ENCODE measurements at places on chromosomes 7 and 10.

DNA sequence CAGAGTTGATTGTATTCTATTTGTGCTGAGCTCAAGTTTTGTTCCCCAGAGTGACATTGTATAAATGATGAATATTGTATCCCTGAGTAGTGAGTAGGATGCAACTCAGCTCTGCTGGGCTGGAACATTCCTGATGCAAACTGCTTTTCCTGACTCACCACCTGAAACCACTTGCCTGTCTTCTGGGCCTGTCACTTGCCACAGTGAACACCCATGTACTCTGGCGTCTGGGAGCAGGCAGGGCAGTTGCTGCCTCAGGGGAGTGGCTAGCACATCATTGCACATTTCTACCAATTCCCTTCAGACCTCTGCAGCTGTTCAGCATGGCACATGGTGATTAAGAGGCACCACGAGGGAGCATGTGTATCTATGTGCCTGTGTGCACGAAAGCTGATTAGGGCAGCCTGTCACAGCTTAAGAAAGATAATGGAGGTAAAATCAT, 157.3 kb downstream of the SND1 start:
- no peak for DNase-seq
- H3K27me3 ChIP-seq = no peaks in the 10 kb centered on the region
- peaks cover 4% of the 10 kb centered on the region for H3K4me1 ChIP-seq
- H3K4me3 ChIP-seq = no peak overlapping the region
- no peak overlapping the region for H3K27ac ChIP-seq
- peaks cover 4% of the 10 kb centered on the region for H3K36me3 ChIP-seq

GRCh38 chr7:87151729-87152111, 533 bp upstream of the DMTF1 start:
- no peak for DNase-seq
- peaks cover 36% of the 10 kb centered on the region for H3K4me1 ChIP-seq
- H3K27ac ChIP-seq = peak overlapping the region; percentile 84
- no peaks in the 10 kb centered on the region for H3K27me3 ChIP-seq

DNA sequence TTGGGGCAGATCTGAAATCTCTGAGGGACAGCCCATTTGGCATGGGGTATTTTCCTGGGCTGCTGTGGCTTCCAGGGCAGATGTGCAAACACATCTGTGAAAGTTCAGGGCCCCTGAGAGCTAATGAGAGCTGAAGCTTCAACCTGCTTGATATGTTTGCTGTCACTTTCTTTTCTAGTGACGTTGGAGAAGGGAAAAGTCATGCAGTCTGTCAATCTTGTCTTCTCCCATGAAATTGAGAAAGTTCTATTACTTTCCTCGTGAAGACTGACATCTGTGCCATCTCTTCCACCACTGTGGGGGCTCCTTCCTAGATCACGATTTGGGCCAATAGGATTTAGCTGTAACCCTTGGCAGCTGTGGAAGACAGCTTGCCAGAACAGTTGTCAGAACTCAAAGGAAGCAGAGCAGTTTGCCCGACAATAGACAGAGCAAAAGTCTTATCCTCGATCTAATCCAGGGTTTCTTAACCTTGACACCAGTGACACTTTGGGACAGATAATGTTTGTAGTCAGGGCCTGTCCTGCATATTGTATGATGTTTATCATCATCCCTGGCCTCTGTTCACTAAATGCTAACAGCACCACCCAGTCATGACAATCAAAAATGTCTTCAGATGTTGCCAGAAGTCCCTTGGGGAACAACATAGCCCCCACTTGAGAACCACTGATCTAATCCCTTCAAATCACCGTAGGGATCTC, 586.5 kb downstream of the LRMDA start:
- no peak overlapping the region for H3K4me3 ChIP-seq
- H3K27me3 ChIP-seq = no peaks in the 10 kb centered on the region
- DNase-seq = no peak
- no peaks in the 10 kb centered on the region for H3K4me1 ChIP-seq
- no peaks in the 10 kb centered on the region for H3K36me3 ChIP-seq

DNA sequence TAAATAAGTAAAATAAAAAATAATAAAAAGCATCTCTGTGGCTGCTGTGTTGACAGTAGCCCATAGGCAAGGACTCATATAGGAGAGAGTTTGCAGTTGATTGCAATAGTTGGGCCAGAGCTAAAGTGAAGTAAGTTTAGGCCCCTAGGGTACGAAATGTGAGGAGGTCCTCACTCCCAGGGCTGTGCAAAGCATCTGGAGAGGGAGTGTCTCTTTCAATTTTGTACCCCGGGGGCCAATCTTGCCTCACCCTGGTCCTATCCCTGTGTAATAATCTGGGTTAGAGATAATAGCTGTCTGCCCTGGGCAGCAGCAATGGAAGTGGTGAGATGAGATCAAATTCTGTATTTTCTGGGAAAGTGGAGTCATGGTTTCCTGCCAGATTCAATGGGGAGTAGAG, 365.7 kb downstream of the GATA3 start:
- no peaks in the 10 kb centered on the region for H3K4me1 ChIP-seq
- no peak for DNase-seq
- H3K36me3 ChIP-seq = no peaks in the 10 kb centered on the region
- no peak overlapping the region for H3K4me3 ChIP-seq
- H3K27me3 ChIP-seq = no peaks in the 10 kb centered on the region

DNA sequence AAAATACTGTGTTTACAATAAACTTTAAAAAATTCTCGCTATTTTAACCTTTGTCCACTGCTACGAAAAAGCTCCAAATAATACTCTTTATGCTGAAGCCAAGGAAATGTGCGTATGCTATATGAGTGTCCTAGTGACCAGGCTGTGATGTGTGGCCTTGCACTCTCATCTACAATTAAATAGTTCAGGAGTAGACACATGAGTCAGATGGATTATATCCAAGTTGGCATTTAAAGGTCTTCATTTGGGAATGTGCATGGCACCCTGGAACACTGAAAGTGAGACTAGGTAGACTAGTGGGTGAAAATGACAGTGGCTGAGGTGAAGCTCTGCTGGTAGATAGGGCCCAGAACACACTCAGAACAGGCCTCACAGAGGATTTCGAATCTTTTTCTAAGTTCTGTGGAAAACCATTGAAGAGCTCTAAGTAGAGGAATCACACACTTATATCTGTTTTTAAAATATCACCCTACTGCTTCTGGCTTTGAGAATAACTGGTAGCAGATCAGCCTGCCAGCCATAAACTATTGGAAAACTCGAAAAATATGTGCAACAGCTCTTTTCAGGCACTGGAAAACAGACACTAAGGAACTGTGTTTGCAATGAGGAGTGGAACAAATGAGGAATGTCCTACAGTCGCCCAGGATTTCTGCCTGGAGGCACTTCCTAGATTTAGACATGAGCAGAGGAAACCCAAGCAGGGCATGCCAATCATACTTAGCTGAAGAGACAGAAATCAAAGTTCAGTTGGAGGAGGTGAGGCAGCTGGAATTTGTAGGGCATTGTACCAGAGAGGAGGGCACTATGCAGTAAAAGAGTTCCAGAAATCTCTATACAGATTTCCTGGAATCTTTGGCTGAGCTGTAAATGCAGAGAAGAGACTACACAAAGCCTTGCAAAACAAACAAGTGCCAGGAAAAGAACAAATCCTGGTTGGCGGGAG, 603.8 kb upstream of the LRRTM3 start:
- no peaks in the 10 kb centered on the region for H3K36me3 ChIP-seq
- no peaks in the 10 kb centered on the region for H3K27me3 ChIP-seq
- no peak for DNase-seq
- H3K27ac ChIP-seq = no peak overlapping the region
- no peaks in the 10 kb centered on the region for H3K4me1 ChIP-seq

DNA sequence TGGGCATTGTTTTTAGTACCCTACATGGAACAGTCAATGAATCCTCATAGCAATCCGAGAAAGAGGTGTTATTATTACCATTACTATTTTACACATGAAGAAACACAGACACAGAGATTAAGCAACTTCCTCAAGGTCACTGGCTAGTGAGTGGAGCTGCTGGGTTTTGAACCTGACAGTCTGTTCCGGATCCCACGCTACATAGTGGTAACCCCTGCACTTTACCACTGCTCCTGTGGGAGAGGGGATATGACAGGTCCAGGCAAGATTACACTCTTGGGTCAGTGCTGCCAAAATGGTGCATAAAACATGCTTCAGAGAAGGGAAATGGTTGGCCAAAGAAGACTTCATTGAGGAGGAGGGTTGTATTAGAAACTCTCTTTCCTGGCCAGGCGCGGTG, 185.7 kb downstream of the XPNPEP1 start:
- DNase-seq = no peak
- H3K4me1 ChIP-seq = no peaks in the 10 kb centered on the region
- no peaks in the 10 kb centered on the region for H3K27me3 ChIP-seq
- H3K36me3 ChIP-seq = no peaks in the 10 kb centered on the region
- no peak overlapping the region for H3K4me3 ChIP-seq
- H3K27ac ChIP-seq = no peak overlapping the region

- no peak overlapping the region for H3K4me3 ChIP-seq
- no peak for DNase-seq
- H3K27ac ChIP-seq = no peak overlapping the region
- H3K36me3 ChIP-seq = no peaks in the 10 kb centered on the region
- H3K27me3 ChIP-seq = no peaks in the 10 kb centered on the region
Measured at GRCh38 chr10:78953113-78953798, 115.5 kb upstream of the ZMIZ1 start.

- peaks cover 11% of the 10 kb centered on the region for H3K27me3 ChIP-seq
- H3K4me3 ChIP-seq = no peak overlapping the region
- no peak for DNase-seq
- H3K27ac ChIP-seq = no peak overlapping the region
- no peaks in the 10 kb centered on the region for H3K36me3 ChIP-seq
Measured at GRCh38 chr10:14200698-14201544, 129.8 kb downstream of the FRMD4A start.

DNA sequence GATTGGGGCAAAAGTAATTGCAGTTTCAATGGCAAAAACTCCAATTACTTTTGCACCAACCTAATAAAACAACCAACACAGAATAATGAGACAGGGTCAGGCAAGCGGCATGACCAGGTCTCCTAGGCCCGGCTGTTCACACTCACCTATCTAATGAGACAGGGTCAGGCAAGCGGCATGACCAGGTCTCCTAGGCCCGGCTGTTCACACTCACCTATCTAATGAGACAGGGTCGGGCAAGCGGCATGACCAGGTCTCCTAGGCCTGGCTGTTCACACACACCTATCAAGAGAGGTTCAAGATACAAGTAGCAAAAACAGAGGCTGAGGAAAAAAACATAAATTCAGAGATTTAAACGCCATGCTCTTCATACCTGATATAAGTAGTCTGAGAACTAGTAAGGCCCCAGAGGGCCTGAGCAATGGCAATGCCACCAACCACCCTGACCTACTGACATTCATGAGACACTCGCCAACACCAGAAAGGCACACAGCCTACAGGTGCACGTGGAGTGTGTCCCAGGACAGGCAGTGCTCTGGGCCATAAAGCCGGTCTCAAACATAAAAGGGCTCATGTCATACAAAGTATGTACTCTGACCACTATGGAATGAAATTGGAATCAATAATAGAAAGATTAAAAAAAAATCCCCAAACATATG, 40.6 kb upstream of the NCAPG2 start:
- H3K27me3 ChIP-seq = no peaks in the 10 kb centered on the region
- H3K4me1 ChIP-seq = peaks cover 14% of the 10 kb centered on the region
- no peak overlapping the region for H3K27ac ChIP-seq
- no peak overlapping the region for H3K4me3 ChIP-seq
- peaks cover 12% of the 10 kb centered on the region for H3K36me3 ChIP-seq
- DNase-seq = no peak

GRCh38 chr10:28765641-28766040, 88.3 kb downstream of the BAMBI start:
- peaks cover 4% of the 10 kb centered on the region for H3K27me3 ChIP-seq
- H3K4me3 ChIP-seq = no peak overlapping the region
- no peak overlapping the region for H3K27ac ChIP-seq
- no peak for DNase-seq

GRCh38 chr7:86745013-86745745, 101.5 kb downstream of the GRM3 start:
- no peaks in the 10 kb centered on the region for H3K27me3 ChIP-seq
- no peak for DNase-seq
- no peaks in the 10 kb centered on the region for H3K36me3 ChIP-seq

DNA sequence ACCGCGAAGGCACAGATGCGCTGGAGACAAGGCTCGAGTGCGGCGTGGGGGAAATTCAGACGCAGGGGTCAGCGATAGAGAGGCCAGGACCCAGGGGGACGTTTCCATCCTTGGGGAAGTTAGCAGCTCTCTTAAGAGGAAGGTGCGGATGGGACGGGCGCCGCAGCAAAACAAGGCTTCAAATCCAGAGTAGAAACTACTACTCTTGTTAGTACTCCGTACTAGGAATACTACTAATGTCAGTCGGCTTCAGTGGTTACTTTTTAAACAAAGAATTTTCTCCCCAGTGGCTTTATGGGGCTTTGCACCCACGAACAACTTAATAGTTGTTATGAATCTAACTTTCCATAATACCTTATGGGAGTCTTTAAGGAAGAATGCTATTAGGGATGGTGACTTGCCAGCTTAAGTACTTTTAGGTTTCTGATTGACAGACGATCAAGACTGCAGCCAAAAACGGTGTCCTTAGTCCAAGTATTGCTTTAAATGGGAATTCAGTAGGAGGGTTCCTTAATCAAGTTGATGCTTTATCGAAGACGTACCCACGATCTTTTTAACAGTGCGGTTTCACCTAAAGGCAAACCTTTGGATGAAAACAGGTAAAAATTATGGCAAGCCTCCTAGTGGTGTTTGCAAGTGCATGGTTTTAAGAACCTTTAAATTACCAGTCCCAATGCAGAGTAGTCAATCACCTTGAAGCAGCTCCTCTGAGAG, 812 bp upstream of the IDE start:
- no peaks in the 10 kb centered on the region for H3K27me3 ChIP-seq
- peak overlapping the region; percentile 84 for H3K4me3 ChIP-seq
- H3K36me3 ChIP-seq = peaks cover 2% of the 10 kb centered on the region
- H3K27ac ChIP-seq = peak overlapping the region; percentile 89

DNA sequence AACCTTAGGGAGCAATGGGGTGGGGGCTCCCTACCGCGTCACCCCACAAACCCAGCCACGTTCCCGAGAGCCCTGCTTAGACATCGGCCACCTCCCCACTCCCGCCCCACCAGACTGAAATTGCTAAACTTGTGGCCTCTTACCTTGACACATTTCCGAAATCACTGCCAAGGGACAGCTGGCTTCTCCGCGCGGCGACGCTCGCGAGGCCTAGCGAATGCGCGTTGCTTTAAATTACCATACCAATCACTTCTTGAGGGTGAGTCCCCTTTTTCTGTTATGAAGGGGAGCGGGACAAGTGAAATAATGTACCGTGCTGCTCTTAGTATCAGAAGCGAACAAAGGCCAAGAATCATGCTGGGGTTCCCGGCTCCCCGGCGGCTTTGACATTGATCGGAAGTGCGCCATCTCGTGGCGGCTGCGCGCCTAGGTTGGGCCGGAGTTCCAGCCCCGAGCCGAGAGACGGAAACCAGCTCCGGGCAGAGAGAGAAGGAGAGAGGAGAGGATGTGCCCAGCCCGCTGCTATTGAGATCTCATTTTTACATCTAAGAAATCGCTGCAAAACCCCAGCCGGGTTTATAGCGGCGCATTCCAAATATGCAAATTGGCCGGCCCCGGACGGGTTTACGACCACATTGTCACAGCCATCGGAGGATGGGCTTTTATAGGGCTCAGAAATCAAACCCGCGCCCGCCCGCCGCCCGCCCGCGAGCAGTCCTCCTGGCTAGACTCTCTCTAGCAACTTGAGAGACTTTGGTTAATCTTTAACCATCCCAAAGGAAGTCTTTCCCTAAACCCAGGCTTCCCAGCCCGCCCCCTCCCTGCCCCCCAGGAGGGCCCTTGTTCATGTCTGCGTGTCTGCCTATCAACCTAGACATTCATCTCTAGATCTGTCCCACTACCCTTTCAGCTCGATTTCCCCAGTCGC, 5.3 kb downstream of the HOXA11 start:
- H3K4me3 ChIP-seq = peak overlapping the region; percentile 69
- no peaks in the 10 kb centered on the region for H3K27me3 ChIP-seq
- H3K4me1 ChIP-seq = peaks cover 65% of the 10 kb centered on the region
- no peaks in the 10 kb centered on the region for H3K36me3 ChIP-seq
- DNase-seq = peak; percentile 90
